Panc1 (cell line): ENCODE measurements at places on chromosomes 1 and 21. TPM values are rescaled to one million over a fixed set of nuclear protein-coding genes. Genes with fewer than 3 reads are reported as not detected.

- peaks cover 34% of the 10 kb centered on the region for H3K4me1 ChIP-seq
- no peaks in the 10 kb centered on the region for H3K36me3 ChIP-seq
- DNase-seq, result no peak
- no peak overlapping the region for H3K27ac ChIP-seq
- no peaks in the 10 kb centered on the region for H3K27me3 ChIP-seq
- no peak overlapping the region for H3K4me3 ChIP-seq
Observed at GRCh38 chr21:45302082-45303061, 14.7 kb upstream of the POFUT2 start.

GRCh38 chr21:33767236-33767635 lies 124.9 kb downstream of the ITSN1 start:
- no peaks in the 10 kb centered on the region for H3K27me3 ChIP-seq
- DNase-seq, result no peak
- no peak overlapping the region for H3K4me3 ChIP-seq
- no peaks in the 10 kb centered on the region for H3K4me1 ChIP-seq
- peaks cover under 1% of the 10 kb centered on the region; the same call in 1 of the 2 replicates for H3K36me3 ChIP-seq

GRCh38 chr1:205416322-205416721 lies 5.5 kb downstream of the LEMD1 start:
- no peak overlapping the region for H3K27ac ChIP-seq
- no peaks in the 10 kb centered on the region for H3K4me1 ChIP-seq
- no peak overlapping the region for H3K4me3 ChIP-seq
- DNase-seq, result no peak

DNA sequence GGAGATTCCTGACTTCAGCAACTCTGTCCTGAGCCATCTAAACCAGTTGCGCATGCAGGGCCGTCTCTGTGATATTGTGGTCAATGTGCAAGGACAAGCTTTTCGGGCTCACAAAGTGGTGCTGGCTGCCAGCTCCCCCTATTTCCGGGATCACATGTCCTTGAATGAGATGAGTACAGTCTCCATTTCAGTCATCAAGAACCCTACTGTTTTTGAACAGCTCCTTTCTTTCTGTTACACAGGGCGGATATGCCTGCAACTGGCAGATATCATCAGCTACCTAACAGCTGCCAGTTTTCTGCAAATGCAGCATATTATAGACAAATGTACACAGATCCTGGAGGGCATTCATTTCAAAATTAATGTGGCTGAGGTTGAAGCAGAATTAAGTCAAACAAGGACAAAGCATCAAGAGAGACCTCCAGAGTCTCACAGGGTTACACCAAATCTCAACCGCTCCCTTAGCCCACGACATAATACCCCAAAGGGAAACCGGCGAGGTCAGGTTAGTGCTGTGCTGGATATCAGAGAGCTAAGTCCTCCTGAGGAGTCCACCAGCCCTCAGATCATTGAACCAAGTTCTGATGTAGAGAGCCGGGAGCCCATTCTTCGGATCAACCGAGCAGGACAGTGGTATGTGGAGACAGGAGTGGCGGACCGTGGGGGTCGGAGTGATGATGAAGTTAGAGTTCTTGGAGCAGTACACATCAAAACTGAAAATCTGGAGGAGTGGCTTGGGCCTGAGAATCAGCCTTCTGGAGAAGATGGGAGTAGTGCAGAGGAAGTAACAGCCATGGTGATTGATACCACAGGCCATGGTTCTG lies 2.3 kb downstream of the ZBTB37 start:
- no peak overlapping the region for H3K27ac ChIP-seq
- no peak overlapping the region for H3K4me3 ChIP-seq
- no peak for DNase-seq
- peaks cover 22% of the 10 kb centered on the region for H3K36me3 ChIP-seq

GRCh38 chr21:34679051-34679450 lies 10.3 kb downstream of the CLIC6 start:
- peaks cover 3% of the 10 kb centered on the region; the same call in 1 of the 2 replicates for H3K27me3 ChIP-seq
- no peak for DNase-seq
- no peak overlapping the region for H3K27ac ChIP-seq
- no peaks in the 10 kb centered on the region for H3K36me3 ChIP-seq

DNA sequence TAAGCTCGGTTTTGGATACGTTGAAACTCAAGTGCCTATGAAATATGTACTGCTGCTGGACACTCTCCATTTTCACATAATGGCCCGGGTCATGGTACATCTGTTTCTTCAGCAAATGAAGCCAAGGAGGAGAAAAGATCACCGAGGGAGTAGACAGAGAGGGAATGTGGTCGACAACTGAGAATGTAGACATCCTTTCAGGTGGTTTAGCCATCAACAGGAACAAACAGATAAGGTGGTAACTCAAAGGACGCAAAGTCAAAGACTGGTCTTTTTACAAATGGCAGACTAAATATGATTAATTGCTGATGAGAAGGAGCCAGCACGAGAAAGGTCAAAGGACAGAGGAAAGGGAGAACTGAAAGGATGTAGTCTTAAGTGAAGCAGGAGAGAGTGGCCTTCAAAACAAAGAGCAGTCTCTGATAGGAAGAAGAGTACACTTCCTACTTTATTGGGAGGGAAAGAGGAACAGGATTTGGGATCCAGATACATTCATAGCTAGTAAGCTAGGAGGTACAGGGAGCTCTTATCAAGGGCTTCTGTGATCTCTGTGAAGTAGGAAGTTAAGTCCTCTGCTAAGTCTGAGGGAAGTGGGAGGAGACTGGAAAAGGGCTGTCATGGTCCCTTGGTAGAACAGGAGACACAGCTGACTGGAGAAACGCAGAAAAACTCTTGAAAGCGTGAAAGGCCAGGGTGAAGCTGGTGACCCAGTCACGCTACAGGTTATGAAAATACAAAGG lies 28.3 kb downstream of the NUP133 start:
- H3K27me3 ChIP-seq, result no peaks in the 10 kb centered on the region
- DNase-seq, result no peak
- no peaks in the 10 kb centered on the region for H3K4me1 ChIP-seq

DNA sequence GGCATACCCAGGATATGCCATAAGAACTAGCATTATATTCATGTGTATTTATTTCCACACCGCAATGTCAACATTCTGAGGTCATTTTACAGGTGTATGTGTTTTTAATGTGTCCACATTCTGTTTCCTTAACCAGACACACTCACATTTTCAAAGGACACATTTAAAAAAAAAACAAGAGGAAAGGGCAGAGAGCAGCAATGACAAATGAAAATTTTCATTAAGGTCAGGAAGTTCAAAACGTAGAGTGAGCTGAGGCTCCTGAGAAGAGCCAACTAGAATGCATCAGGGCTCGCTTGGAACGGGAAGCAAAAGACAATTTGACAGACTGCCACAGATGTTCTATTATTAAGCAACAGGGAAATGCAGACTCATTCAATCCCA lies 4.8 kb upstream of the GNPAT start:
- DNase-seq, result no peak
- peaks cover 10% of the 10 kb centered on the region for H3K36me3 ChIP-seq
- H3K4me3 ChIP-seq, result no peak overlapping the region
- no peak overlapping the region for H3K27ac ChIP-seq

- no peak overlapping the region for H3K4me3 ChIP-seq
- no peak for DNase-seq
- no peak overlapping the region for H3K27ac ChIP-seq
- peaks cover 5% of the 10 kb centered on the region; the same call in 1 of the 2 replicates for H3K27me3 ChIP-seq
Observed at GRCh38 chr1:33182896-33183295, 1.1 kb upstream of the TRIM62 start.

Gene OR2L13
- not detected for total RNA-seq

Gene HIVEP3
- total RNA-seq, result 6.0 TPM

Gene TNFAIP8L2
- total RNA-seq, result not detected

Gene FAM167B
- 1.9 TPM for total RNA-seq
